ENCODE measurements at places on chromosomes 3 and 15. TPM values are rescaled to one million over a fixed set of nuclear protein-coding genes. Genes with fewer than 3 reads are reported as not detected.

- H3K4me3 ChIP-seq: no peak overlapping the region
- DNase-seq: no peak
- H3K27ac ChIP-seq: no peak overlapping the region
- H3K36me3 ChIP-seq: no peaks in the 10 kb centered on the region
- no peaks in the 10 kb centered on the region for H3K27me3 ChIP-seq
Observed at GRCh38 chr15:38490242-38490922, 36.5 kb downstream of the FAM98B start.

DNA sequence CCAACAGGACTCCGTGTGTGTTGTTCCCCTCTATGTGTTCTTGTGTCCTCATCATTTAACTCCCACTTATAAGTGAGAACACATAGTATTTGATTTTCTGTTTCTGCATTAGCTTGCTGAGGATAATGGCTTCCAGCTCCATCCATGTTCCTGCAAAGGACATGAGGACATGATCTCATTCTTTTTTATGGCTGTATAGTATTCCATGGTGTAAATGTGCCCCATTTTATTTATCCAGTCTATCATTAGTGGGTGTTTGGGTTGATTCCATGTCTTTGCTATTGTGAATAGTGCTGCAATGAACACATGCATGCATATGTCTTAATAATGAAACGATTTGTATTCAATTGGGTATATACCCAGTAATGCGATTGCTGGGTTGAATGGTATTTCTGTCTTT is 28.5 kb upstream of the TOP2B start:
- H3K36me3 ChIP-seq: no peaks in the 10 kb centered on the region
- H3K27ac ChIP-seq: no peak overlapping the region
- H3K4me3 ChIP-seq: no peak overlapping the region
- no peak for DNase-seq

- H3K36me3 ChIP-seq: no peaks in the 10 kb centered on the region
- H3K27ac ChIP-seq: no peak overlapping the region
- H3K4me1 ChIP-seq: no peaks in the 10 kb centered on the region
- H3K27me3 ChIP-seq: no peaks in the 10 kb centered on the region
- DNase-seq: no peak
Observed at GRCh38 chr3:128174675-128175590, 21.7 kb downstream of the EEFSEC start.

DNA sequence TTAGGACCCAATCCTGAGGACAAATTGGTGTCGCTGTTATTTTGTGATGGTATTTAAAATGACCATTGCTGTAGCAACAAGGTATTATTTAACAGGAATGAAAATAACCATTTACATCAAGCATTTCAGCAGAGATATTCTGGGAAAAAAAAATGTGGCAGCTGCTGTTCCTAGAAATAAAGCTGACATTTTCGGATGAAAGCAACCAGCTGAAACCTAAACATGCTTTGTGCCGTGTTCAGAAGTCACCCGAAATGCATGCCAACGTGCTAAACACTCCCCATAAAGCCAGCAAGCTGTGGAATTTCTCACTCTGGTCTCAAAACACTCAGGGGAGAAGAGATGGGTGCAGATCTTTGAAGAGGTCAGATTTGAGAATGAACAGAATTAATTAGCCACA is 31.5 kb upstream of the TAFA4 start:
- no peak overlapping the region for H3K27ac ChIP-seq
- H3K4me1 ChIP-seq: no peaks in the 10 kb centered on the region
- no peak overlapping the region for H3K4me3 ChIP-seq
- H3K27me3 ChIP-seq: no peaks in the 10 kb centered on the region
- H3K36me3 ChIP-seq: no peaks in the 10 kb centered on the region

- no peaks in the 10 kb centered on the region for H3K4me1 ChIP-seq
- H3K4me3 ChIP-seq: no peak overlapping the region
- no peaks in the 10 kb centered on the region for H3K36me3 ChIP-seq
- DNase-seq: no peak
- H3K27ac ChIP-seq: no peak overlapping the region
- no peaks in the 10 kb centered on the region for H3K27me3 ChIP-seq
Observed at GRCh38 chr3:64619216-64619615, 68.6 kb downstream of the ADAMTS9 start.

DNA sequence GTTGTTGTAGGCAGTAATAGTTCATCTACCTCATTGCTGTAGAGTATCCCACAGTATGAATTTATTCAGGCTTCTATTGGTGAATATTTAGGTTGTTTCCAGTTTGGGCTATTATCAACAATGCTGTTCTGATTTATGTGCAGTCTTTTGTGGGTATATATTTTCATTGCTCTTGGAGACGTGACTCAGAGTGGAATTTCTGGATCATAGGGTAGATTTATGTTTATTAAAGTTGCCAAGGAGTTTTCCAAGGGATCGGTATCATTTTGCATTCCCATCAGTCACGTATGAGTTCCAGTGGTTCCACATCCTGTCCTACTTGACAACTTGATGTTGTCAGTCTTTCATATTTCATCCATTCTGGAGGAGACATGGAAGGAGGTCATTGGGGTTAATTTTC is 8.4 kb upstream of the HRH1 start:
- H3K36me3 ChIP-seq: no peaks in the 10 kb centered on the region
- H3K4me1 ChIP-seq: peaks cover 2% of the 10 kb centered on the region
- H3K27me3 ChIP-seq: no peaks in the 10 kb centered on the region
- H3K27ac ChIP-seq: no peak overlapping the region

- no peak overlapping the region for H3K27ac ChIP-seq
- no peak overlapping the region for H3K4me3 ChIP-seq
- H3K4me1 ChIP-seq: no peaks in the 10 kb centered on the region
- DNase-seq: no peak
- no peaks in the 10 kb centered on the region for H3K36me3 ChIP-seq
Observed at GRCh38 chr3:15531346-15531745, 9.8 kb upstream of the COLQ start.

DNA sequence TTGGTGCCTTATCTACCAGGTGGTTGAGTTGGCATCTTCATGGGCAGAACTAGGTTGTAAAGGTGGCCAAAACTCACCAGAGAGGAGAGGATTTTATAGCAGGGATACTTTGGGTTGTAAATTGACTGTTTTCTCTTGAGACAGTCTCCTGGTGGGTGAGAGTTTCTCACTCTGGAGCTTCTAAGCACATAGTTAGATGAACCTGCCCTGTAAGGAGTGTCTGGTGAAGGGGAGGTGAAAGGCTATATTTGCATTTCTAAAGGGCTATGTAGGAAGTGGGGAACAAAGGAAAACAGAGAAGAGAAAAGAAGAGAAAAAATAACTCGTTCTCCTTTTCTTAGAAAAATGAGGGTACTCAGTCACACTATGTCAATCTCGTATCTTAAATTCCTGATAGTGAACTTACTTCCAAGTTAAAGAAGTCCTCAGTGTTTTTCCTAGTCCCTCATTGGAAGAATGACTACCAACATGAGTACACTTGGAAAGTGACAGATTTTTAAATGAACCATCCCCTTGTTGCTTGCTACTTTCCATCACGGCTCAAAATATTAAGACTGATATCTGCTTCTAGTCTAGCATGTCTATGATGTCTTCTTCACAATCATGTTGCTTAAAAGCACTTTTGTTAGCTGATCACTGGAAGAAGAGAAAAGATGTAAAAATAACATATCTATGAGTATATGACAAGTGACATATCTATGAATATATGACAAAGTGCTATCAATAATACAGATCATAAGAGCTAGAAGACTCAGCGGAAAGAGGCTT is 113.8 kb upstream of the P2RY1 start:
- no peaks in the 10 kb centered on the region for H3K36me3 ChIP-seq
- peaks cover 4% of the 10 kb centered on the region for H3K4me1 ChIP-seq
- DNase-seq: no peak

GRCh38 chr3:59388555-59389270 is 338.9 kb upstream of the CFAP20DC start:
- no peak overlapping the region for H3K4me3 ChIP-seq
- H3K27me3 ChIP-seq: no peaks in the 10 kb centered on the region
- H3K4me1 ChIP-seq: no peaks in the 10 kb centered on the region
- DNase-seq: no peak

- no peaks in the 10 kb centered on the region for H3K4me1 ChIP-seq
- H3K27ac ChIP-seq: no peak overlapping the region
- no peaks in the 10 kb centered on the region for H3K36me3 ChIP-seq
- no peak for DNase-seq
- H3K4me3 ChIP-seq: no peak overlapping the region
- no peaks in the 10 kb centered on the region for H3K27me3 ChIP-seq
Observed at GRCh38 chr3:151580591-151580990, 119.7 kb upstream of the IGSF10 start.

DNA sequence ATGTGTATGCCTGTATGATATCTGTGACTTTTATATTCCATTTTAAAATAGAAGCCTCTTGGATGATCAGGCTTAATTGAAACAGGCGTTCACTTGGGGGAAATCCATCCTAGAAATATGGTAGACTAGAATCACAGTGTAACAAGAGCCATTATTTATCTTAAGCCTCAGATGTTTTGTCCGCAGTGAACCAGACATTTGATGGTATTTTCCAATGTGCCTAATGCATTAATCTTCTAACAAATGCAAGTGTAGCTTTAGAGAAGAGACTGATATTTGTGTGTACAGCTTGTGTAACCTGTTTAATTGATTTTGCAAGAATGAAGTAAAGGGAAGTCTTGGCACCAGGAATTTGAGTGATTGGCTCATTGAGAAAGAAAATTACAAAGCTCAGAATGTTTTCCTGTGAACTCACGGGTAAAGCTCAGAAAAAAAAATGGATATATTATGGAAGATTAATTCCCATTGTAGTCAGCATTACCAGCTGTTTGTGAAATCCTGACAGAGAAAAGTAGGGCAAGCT is 155.7 kb downstream of the SV2B start:
- no peaks in the 10 kb centered on the region for H3K36me3 ChIP-seq
- H3K4me3 ChIP-seq: no peak overlapping the region
- DNase-seq: no peak

GRCh38 chr3:45309876-45310275 is 78.5 kb upstream of the LARS2 start:
- H3K4me1 ChIP-seq: no peaks in the 10 kb centered on the region
- no peak overlapping the region for H3K27ac ChIP-seq
- H3K27me3 ChIP-seq: no peaks in the 10 kb centered on the region
- no peak for DNase-seq

DNA sequence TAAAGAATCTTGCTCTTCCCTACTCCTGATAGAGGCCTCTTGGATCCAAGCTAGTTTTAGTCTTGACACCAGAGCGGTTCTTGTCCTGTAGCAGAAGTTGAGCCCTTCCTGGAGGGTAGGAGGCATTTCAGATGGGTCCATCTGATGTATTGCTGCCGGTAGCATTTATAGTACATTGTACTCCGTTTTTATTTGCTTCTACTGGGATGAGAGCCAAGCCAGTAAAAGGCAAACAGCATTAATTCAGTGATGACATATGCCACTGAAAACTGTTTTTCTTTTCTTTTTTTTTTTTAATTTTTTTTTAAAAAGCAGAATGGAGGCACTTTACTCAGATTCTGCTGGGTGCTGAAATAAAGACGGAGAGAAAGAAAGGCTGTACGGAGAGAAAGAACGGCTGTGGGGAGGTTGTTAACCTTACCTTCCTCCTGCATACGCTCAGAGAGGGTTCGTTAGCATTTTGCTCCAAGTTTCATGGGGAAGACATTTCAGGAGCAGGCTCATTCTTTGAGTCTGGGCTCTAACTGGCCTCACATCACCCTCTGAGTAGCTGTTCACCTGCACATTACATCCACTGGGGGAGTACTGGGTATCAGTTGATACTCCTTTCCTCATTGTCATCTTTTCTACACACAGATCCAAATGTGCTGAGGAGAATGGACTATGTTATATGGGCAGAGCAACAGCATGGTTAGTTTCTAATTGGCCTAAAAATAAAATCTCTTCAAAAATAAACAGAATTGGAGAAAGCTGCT is 161.5 kb downstream of the FEZF2 start:
- H3K36me3 ChIP-seq: no peaks in the 10 kb centered on the region
- H3K4me1 ChIP-seq: no peaks in the 10 kb centered on the region
- H3K4me3 ChIP-seq: no peak overlapping the region

GRCh38 chr3:72855001-72855400 is 6.8 kb upstream of the SHQ1 start:
- H3K27me3 ChIP-seq: no peaks in the 10 kb centered on the region
- no peaks in the 10 kb centered on the region for H3K36me3 ChIP-seq
- no peak overlapping the region for H3K4me3 ChIP-seq

GRCh38 chr3:115891006-115891636 is 267.8 kb downstream of the GAP43 start:
- no peak for DNase-seq
- no peaks in the 10 kb centered on the region for H3K36me3 ChIP-seq
- H3K4me1 ChIP-seq: no peaks in the 10 kb centered on the region
- H3K4me3 ChIP-seq: no peak overlapping the region

DNA sequence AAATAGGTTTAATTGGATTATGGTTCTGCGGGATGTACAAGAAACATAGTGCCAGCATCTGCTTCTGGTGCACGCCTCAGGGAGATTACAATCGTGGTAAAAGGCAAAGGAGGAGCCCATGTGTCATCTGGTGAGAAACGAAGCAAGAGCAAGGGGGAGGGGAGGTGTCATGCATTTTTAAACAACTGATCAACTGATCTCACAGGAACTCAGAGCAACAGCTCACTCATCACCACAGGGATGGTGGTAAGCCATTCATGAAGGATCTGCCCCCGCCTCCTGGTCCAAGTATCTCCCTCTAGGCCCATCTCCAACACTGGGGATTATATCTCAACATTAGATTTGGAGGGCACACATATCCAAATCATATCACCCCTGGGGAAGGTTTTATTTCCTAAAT is 42.1 kb upstream of the FGF7 start:
- H3K4me1 ChIP-seq: no peaks in the 10 kb centered on the region
- H3K36me3 ChIP-seq: no peaks in the 10 kb centered on the region
- no peaks in the 10 kb centered on the region for H3K27me3 ChIP-seq
- DNase-seq: no peak
- H3K4me3 ChIP-seq: no peak overlapping the region

GRCh38 chr3:49717959-49718857 is 1.3 kb downstream of the AMIGO3 start:
- peaks cover 59% of the 10 kb centered on the region for H3K4me1 ChIP-seq
- no peak overlapping the region for H3K27ac ChIP-seq
- no peaks in the 10 kb centered on the region for H3K27me3 ChIP-seq
- peak overlapping the region; percentile 75 for H3K4me3 ChIP-seq
- DNase-seq: no peak

Gene AP2M1
- total RNA-seq: 207 TPM

Gene PCSK6
- total RNA-seq: 5.1 TPM

Gene ZNF501
- total RNA-seq: 6.5 TPM

Gene TGM4
- total RNA-seq: not detected

Gene GOLGA8J
- total RNA-seq: not detected

Gene PARP3
- total RNA-seq: 7.3 TPM

Gene MAGI1
- total RNA-seq: 28.2 TPM

Gene WNT5A
- total RNA-seq: 28.8 TPM
